ENCODE measurements at places on chromosomes 13 and 19.

- ATAC-seq: no peak
Measured at GRCh38 chr19:27974082-27974513, 1238.9 kb downstream of the UQCRFS1 start.

- no peak for ATAC-seq
Measured at GRCh38 chr13:20980899-20981298, 78.4 kb upstream of the XPO4 start.

DNA sequence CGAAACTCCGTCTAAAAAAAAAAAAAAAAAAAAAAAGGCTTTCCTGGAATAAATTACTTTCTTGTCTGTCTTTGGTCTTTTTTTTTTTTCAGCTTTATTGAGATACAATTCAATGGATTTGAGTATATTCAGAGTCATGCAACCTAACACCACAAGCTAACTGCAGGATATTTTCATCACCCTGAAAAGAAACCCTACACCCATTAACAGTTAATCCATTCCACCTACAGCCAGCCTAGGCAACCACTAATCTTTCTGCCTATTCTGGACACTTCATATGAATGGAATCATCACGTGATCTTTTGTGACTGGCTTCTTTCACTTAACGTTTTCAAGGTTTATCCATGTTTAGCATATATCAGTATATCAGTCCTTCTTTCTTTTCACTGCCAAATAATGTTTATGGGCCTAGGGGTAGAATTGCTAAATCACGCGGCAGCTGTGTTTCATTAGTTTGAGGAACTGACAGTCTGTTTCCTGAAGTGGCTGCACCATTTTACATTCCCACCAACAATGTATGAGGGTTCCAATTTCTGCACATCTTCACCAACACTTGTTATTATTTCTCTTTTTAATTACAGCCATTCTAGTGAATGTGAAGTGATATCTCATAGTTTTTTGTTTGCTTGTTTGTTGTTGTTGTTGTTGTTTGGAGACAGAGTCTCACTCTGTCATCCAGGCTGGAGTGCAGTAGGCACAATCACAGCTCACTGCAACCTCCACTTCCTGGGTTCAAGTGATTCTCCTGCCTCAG, 19.9 kb downstream of the LRFN3 start:
- no peak for ATAC-seq

- ATAC-seq: no peak
Measured at GRCh38 chr19:45659096-45659729, 8.8 kb upstream of the GIPR start.

GRCh38 chr13:52665325-52665724, 12.7 kb downstream of the SUGT1 start:
- ATAC-seq: peak; percentile 40

- no peak for ATAC-seq
Measured at GRCh38 chr19:35306473-35307246, 14.7 kb downstream of the MAG start.

DNA sequence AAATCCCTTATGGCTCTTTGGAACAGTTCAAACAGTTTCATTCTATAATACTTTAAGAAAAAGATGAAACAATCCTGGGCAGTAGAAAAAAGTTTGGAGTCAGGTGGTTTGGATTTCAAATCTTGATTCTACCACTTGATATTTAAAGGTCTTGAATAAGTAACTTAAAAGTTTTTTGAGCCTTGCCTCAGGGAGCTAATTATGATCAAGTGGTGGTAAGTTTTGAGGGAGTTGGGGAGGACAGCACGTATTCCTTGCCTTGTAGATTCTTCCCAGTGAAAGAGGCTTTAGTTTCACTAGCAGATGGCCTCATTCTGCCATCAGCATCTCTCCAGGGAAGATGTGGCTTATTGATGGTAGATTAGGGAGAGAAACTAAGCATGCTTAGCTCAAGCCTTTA, 168.4 kb upstream of the CSNK1A1L start:
- no peak for ATAC-seq

DNA sequence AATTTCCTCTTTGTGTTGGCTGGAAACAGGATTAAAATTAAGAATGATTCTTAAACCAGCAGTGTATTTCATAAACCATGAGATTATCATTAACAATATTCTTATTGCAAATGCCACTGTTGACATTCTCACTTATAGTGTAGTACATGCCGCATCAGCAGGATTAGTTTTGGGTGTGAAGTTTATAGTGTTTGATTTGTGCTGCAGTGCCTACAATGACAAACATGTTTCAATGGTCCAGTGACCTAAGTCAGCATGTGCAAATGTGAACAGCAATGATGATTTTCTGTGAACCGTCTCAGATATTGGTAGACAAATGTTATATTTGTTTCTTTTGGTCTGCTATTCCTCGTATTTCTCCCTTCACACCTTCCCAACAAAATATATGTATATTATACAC, 49.8 kb upstream of the TDRD3 start:
- ATAC-seq: no peak

DNA sequence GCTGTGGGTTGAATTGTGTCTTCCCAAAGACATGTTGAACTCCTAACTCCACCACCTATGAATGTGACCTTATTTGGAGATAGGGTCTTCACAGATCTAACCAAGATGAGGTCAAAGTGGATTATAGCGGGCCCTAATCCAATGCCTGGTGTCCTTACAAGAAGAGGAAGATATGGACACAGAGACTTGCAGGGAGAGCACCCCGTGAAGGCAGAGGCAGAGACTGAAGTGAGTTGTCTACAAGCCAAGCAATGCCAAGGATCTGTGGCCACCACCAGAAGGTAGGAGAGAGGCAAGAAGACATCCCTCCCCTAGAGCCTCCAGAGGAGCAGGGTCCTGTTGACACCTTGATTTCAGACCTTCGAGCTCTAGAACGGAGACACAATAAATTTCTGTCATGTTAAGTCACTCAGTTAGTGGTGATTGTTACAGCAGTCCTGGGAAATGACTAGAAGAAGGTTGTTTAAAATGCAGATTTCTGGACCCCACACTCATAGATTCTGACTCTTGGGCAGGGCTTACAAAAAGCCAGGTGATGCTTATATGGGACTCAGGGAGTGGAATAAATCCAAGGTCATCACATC, 70.6 kb downstream of the FGF9 start:
- no peak for ATAC-seq

DNA sequence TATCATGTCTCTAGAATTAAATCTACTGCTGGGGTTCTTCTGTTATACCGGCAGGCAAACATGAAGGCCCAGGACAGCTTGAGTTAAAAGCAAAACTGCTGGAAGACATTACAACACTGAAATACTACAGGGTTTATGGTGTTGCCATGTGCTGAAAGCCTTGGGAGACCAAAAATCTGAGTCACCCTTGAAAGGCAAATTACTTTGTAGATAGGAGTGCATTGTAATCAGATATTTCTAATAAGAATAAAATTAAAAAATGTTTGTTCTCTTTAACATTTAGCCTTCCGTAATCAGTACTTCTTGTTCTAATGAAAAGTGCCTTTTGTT, 181.3 kb downstream of the PCDH9 start:
- ATAC-seq: no peak

GRCh38 chr19:4567584-4568071, 8.1 kb upstream of the SEMA6B start:
- peak; percentile 73 for ATAC-seq

DNA sequence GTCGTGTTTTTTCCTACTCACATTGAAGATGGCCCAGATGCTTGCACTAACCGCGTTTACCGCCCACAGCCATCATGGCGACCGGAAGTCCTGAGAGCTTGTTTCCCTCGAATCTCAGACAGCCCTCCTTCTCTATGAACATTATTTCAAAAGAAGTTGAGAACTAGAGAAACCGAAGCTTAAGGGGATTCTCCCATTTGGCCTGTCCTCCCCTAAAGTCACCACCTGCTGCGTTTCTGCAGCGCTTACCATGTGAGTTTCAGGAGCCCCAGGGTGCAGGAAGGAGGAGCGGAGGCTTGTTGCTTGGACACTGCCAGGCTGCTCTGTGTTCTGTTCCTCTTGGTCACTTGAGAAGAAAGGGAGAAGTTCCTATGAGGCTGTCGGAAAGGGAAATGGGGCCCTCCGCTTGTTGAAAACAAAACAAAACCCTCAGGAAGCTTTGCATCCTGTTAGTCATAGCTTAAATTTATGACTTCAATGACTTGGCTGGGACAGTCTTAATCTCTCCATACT, 6.2 kb downstream of the CARD8 start:
- peak; percentile 85 for ATAC-seq

- ATAC-seq: no peak
Measured at GRCh38 chr13:95124959-95125358, 176.3 kb downstream of the ABCC4 start.

DNA sequence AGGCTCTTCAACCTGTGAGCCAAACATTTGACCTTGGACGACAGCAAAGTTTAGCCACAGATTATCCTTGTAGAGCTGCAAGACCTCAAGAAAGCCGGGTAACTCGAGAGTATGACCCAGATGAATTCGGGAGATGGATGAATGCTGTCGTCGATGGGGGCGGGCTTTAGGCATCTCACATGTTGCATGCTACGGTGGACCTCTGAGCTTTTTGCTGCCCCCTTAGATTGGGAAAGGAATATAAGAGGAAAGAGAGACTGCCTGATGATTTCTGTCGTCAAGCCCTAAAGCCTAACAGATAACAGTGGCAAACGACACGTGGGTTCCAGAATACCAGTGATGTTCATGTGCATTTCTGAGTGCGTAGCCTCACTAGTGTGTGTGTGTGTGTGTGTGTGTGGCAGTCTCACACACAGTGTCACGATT, 730 bp upstream of the ABCC4 start:
- ATAC-seq: no peak

- ATAC-seq: no peak
Measured at GRCh38 chr19:43578787-43579186, 3.2 kb downstream of the PINLYP start.

- ATAC-seq: no peak
Measured at GRCh38 chr19:5128251-5128935, 159.5 kb downstream of the KDM4B start.

GRCh38 chr13:35727881-35728280, 251.4 kb upstream of the MAB21L1 start:
- no peak for ATAC-seq

- ATAC-seq: no peak
Measured at GRCh38 chr13:23512762-23513395, 57.3 kb upstream of the TNFRSF19 start.

DNA sequence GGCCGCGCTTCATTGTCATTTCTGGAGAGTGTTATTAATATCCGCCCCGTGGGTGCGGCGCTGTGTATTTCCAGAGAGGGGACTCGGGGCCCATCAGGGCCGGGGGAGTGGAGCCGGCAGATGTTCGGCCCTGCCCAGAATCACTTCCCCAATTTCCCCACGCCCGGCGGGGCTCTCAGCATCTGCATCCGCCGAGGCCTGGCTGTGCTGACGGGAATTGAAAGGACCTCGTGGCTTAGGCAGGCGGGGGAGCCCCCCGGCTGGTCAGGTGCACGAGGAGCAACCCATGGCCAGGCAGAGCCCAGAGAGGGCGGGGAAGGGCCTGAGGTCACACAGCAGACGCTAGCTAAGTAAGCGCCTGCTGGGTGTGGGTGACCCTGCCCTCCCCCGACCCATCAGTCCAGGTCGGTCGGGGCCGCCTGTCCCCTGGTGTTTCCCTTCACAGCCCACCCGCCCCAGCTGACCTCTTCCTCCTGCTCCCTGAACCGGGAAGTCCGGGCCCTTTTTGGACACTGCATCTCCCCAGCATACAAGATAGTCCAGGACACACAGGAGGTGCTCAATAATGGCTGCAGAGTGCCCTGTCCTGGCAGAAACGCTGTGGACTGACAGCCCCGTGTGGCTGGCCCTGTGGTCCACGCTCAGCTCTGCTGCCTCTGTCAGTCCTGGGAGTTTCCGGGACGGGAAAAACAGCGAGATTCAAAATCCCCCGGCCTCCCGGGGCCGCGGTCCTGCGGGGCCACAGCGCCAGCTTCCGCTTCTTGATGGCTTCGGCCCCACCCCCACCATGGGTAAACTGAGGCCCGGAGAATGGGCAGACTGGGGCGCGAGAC, 22.1 kb downstream of the ARID3A start:
- ATAC-seq: peak; percentile 69

DNA sequence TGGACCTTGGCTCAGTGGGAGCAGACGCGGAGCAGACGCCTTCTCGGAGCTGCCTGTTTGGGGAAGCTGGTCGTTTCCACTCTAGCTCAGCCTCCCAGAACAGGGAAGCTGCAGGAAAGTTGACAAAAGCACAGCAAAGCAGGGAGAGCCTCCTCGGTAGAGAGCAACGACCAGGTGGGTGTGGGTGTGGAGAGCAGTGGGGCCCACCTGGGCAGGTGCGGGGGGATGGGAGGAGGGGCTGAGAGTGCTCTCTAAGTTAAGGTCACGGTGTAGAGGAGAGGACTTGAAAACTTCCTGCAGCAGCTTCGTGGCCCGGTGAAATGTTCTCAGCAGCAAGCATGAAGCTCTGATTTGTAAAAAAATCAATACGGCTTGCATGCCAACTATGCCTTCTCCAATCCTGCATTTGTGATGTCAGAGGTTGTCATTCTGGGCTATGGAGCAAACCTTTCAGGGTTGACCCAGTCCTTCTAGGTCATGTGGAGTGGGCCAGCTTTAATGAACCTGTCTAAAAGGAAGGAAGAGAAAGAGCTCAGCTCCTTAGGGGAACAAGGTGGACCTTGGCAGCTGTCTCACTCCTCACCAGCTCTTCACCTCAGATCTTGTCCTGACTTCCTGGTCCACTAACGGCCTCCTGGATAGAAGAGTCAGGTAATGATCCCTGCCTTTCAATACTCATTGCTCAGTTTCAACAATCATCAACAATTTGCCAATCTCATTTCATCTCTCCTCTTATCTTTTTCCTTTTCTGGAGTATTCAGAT, 85.8 kb upstream of the UBL3 start:
- no peak for ATAC-seq

- ATAC-seq: no peak
Measured at GRCh38 chr19:10839114-10840050, 3.4 kb upstream of the TMED1 start.

DNA sequence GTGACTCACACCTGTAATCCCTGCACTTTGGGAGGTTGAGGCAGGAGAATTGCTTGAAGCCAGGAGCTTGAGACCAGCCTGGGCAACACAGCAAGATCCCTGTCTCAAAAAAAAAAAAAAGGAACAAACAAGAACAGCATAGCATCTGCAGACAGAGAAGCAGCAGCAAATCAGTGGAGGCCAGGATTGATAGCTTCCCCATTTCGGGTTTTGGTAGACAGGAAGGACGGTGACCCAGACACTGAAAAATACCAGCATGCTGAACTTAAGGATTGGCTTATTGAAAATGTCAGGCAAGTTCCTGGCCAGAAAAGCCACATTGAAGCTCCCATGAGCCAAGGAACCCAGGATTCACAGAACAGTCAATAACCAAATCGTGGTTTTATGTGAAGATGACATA, 3.0 kb downstream of the ZNF490 start:
- ATAC-seq: no peak

DNA sequence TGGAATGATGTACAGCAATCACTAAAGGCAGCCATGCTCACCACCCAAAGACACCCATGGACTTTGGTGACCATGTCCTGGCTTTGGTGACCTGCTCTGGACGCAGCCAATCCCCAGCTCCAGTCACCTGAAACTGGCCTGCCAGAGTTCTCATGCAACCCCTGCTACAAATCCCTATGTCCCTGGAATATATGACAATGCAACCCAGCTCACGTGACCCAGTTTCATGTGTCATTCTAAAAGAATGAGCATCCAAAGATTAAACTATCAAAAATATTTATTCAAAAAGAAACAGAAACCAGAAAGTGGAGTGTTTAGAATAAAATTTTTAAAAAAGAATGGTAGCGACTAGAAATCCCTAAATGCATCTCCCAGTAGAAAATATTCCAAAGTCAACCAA, 203.3 kb upstream of the IRS2 start:
- no peak for ATAC-seq

Measured in activated T-helper 17 cell treated with anti-CD3 and anti-CD28 coated beads, Interleukin-2, amount 50 U/mL, for 72 hours (primary cell).